ENCODE measurements at places on chromosomes 16 and 17.
A peak's percentile ranks its signal among the peaks of the same experiment; 100 is the strongest.

GRCh38 chr16:53220585-53220984 is 165.8 kb downstream of the CHD9 start:
- peak overlapping the region; percentile 72 for H3K27ac ChIP-seq
- no peak for DNase-seq
- H3K27me3 ChIP-seq, result no peaks in the 10 kb centered on the region
- H3K36me3 ChIP-seq, result peaks cover 18% of the 10 kb centered on the region

DNA sequence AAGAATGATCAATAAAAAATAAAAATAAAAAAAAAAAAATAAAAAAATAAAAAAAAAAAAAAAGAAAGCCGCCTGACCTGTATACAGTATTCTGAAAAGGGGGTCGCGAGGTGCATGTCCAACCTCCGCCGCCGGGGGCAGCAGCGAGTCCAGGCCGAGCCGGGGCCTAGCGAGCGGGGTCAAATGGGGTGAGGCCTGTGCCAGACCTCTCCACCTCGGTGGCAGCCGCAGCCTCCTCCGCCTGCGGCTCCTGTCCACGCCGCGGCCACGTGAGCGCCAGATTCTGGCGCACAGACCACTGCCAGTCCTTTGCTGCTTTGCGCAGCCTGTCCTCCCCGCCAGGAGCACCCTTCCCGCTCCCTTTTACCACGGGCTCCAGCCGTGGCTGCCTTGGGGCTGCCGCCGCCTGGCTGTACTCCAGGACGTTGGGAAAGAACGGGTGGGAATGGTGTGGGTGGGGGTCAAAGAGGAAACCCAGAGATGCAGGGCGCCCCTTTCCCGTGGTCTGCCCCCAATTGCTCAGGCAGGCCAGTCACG is 2.4 kb upstream of the BCKDK start:
- H3K4me1 ChIP-seq, result peaks cover 30% of the 10 kb centered on the region
- H3K4me3 ChIP-seq, result no peak overlapping the region
- peaks cover 15% of the 10 kb centered on the region for H3K36me3 ChIP-seq
- H3K27ac ChIP-seq, result peak overlapping the region; percentile 83
- peak; percentile 89 for DNase-seq

DNA sequence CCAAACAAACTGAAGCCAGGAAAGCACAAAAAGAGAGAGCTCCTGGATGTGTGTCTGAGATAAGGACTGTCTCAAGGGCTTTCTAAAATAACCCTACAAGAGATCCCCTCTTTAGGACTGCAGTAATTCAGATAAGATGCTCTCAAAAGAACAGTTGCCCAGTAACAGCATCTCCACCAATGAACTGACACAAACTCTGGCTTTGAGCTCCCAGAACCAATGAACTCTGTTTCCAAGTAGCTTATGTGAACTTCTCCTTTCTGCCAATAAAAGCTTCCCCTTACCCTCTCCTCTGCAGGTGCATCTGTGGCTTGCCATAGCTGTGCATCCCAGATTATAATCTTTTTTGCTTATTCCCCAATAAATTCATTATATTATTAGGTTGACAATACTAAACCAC is 421.5 kb downstream of the SLC39A11 start:
- no peak overlapping the region for H3K4me3 ChIP-seq
- no peak overlapping the region for H3K27ac ChIP-seq
- DNase-seq, result no peak

DNA sequence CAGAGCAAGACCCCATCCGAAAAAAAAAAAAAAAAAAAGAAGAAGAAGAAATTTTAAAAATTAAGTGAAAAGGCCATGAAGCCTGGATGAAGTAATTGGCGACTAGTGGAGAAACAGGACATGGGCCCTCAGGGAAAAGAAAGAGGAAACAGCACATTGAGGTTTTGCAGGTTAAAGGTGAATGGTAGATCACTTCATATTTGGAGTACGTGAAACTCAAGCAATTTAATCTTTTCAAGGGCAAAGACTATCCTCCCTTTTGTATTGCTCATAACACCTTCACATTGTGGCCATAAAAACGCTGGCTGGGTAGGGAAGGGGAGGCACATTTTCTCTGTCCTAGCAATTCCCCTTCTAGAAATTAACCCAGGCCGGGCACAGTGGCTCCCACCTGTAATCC is 53.1 kb downstream of the LITAF start:
- H3K36me3 ChIP-seq, result no peaks in the 10 kb centered on the region
- peaks cover 4% of the 10 kb centered on the region for H3K4me1 ChIP-seq
- no peak for DNase-seq
- H3K27ac ChIP-seq, result no peak overlapping the region
- H3K4me3 ChIP-seq, result no peak overlapping the region

GRCh38 chr16:51025588-51026290 is 125.3 kb downstream of the SALL1 start:
- DNase-seq, result no peak
- H3K4me3 ChIP-seq, result no peak overlapping the region
- no peaks in the 10 kb centered on the region for H3K36me3 ChIP-seq
- no peak overlapping the region for H3K27ac ChIP-seq
- H3K4me1 ChIP-seq, result no peaks in the 10 kb centered on the region
- peaks cover 5% of the 10 kb centered on the region for H3K27me3 ChIP-seq

GRCh38 chr17:59778996-59779395 is 71.5 kb downstream of the VMP1 start:
- H3K27ac ChIP-seq, result peak overlapping the region; percentile 39
- H3K4me1 ChIP-seq, result peaks cover 10% of the 10 kb centered on the region
- H3K36me3 ChIP-seq, result peaks cover 37% of the 10 kb centered on the region

- no peak overlapping the region for H3K4me3 ChIP-seq
- H3K36me3 ChIP-seq, result peaks cover 34% of the 10 kb centered on the region
- H3K27ac ChIP-seq, result no peak overlapping the region
Measured at GRCh38 chr17:83035722-83036121, 43.7 kb upstream of the METRNL start.

DNA sequence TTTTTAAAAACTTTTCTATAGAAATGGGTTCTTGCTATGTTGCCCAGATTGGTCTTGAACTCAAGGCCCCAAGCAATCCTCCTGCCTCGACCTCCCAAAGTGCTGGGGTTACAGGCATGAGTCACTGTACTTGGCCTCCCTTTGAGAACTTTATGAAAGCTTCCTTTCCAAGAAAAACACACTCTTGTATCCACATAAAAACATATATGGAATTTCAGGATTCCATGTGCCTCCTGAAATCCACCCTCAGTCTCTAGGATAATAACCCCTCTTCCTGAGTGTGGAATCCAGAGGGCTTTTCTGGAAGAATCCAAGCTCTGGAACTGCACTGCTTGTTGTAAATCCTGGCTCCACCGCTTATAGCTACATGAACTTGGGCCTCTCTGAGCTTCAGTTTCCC is 53.2 kb upstream of the MRTFB start:
- H3K4me3 ChIP-seq, result no peak overlapping the region
- no peak overlapping the region for H3K27ac ChIP-seq
- H3K36me3 ChIP-seq, result no peaks in the 10 kb centered on the region
- H3K4me1 ChIP-seq, result peaks cover 23% of the 10 kb centered on the region
- no peak for DNase-seq

DNA sequence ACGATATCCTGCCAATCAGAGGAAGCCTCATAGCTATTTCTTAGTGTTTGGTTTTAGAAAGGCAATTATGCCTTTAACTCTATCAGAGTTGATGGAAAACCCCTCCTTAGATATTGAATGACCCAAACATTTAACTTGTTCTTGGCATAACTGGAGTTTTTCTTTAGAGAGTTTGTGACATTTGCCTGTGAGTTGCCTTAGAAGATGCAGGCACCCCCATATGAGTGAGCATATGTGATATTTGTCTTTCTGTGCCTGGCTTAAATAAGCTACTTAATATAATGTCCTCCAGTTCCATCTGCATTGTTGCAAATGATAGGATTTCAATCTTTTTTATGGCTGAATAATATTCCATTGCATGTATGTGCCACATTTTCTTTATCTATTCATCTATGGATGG is 19.6 kb upstream of the B4GALNT2 start:
- H3K4me1 ChIP-seq, result peaks cover 5% of the 10 kb centered on the region
- no peak overlapping the region for H3K4me3 ChIP-seq
- no peaks in the 10 kb centered on the region for H3K36me3 ChIP-seq
- no peak overlapping the region for H3K27ac ChIP-seq
- peaks cover 4% of the 10 kb centered on the region for H3K27me3 ChIP-seq

DNA sequence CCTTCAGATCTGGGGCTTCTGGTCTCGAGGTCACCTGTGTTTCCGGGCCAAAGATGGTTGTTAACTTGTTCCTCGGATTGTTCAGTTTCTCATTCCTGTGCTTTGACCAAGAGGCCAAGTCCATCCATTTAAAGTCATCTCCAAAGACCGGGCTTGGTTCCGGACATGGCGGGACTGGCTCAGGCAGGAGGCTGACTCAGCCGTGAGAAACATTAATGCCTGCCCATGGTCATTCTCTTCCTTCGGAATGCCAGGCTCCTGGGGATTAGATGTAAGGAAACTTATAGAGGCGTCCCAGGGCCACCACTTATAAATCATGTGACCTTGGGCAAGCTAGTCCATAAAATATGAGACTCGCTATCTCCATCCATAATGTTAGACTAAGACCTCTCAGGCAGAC is 13.6 kb upstream of the NKD1 start:
- no peak overlapping the region for H3K4me3 ChIP-seq
- no peak overlapping the region for H3K27ac ChIP-seq
- no peak for DNase-seq
- no peaks in the 10 kb centered on the region for H3K27me3 ChIP-seq
- H3K4me1 ChIP-seq, result no peaks in the 10 kb centered on the region

- DNase-seq, result no peak
- no peak overlapping the region for H3K4me3 ChIP-seq
- peaks cover 58% of the 10 kb centered on the region for H3K4me1 ChIP-seq
Measured at GRCh38 chr16:84611041-84611440, 6.8 kb downstream of the COTL1 start.

DNA sequence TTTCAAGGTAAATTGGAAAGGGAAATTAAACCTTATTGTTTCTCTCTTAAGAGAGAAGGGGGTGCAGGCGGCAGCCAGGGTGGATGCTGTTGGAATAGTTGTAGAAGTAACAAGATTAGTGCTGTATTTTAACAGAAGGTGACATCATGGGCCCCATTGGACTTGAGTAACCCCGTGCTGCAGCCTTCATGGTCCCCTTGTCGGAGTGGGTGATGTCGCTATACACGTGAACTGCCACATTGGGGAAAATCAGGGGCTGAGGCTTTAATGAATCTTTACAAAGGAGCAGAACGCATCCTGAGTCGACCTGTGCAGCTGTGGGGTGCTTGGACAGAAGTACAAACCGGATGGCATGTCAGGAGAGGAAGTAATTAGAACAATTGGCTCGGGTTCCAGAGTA is 3.2 kb downstream of the SNX11 start:
- DNase-seq, result no peak
- no peak overlapping the region for H3K27ac ChIP-seq
- H3K4me3 ChIP-seq, result no peak overlapping the region

- H3K4me1 ChIP-seq, result peaks cover 51% of the 10 kb centered on the region
- DNase-seq, result no peak
- peak overlapping the region; percentile 73 for H3K4me3 ChIP-seq
- no peaks in the 10 kb centered on the region for H3K27me3 ChIP-seq
- H3K27ac ChIP-seq, result peak overlapping the region; percentile 98
Measured at GRCh38 chr16:30445149-30445407, 596 bp downstream of the SEPHS2 start.

DNA sequence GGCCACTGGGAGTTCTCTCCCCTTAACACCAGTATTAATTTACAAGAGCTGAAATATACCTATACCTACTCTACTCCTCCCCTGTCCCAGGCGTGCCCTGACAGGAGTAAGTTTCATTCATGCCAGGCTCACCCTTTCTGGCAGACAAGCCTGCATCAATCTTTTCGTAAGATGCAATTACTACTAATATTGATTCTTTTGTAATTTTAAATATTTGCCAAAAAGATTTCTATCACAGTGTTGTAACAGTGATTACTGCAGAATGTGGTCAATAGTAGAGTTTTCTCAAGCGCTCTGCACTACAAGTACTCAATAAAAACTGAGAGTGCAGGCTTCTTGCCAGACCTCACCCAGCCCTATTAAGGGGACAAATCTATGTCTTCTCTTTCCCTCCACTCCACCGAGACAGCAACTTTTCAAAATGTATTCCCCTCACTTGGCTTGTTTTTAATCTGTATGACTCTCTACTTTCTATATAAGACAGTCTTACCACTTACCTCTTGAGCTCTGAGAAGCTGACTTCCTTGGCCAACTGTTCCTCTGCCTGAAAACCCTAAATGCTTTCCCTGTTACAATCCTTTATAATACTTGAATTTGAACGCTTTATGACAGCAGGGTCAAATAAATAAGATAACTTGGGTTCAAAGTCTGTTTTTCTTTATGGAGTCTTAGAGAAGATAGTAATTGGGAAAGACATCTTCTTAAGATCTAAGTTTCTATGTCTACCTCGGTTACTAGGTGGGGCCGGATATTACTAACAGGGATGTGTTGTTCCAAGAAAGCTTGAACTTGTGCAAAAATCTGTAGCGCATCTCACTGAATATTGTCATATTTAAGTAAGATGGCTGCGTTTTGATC is at the start of gene TMIGD1:
TMIGD1 (minus strand) TSS at position 555 of the 858 bp plus-strand sequence. CDS start 1,924 bp downstream, outside the sequence.
- H3K4me1 ChIP-seq, result no peaks in the 10 kb centered on the region
- no peaks in the 10 kb centered on the region for H3K36me3 ChIP-seq
- no peak within 1 kb of the TSS for H3K4me3 ChIP-seq
- H3K27ac ChIP-seq, result no peak within 1 kb of the TSS

- no peaks in the 10 kb centered on the region for H3K36me3 ChIP-seq
- no peak overlapping the region for H3K4me3 ChIP-seq
- no peak overlapping the region for H3K27ac ChIP-seq
- DNase-seq, result peak; percentile 18
- H3K4me1 ChIP-seq, result no peaks in the 10 kb centered on the region
Measured at GRCh38 chr17:40727447-40728231, 24.1 kb upstream of the KRT24 start.

- H3K27ac ChIP-seq, result peak overlapping the region; percentile 97
- H3K4me3 ChIP-seq, result peak overlapping the region; percentile 78
- H3K4me1 ChIP-seq, result peaks cover 36% of the 10 kb centered on the region
Measured at GRCh38 chr16:85554889-85555718, 58.0 kb upstream of the GSE1 start.

- H3K36me3 ChIP-seq, result peaks cover 19% of the 10 kb centered on the region
- peaks cover 88% of the 10 kb centered on the region for H3K4me1 ChIP-seq
- no peaks in the 10 kb centered on the region for H3K27me3 ChIP-seq
- H3K27ac ChIP-seq, result peak overlapping the region; percentile 89
- H3K4me3 ChIP-seq, result no peak overlapping the region
Measured at GRCh38 chr16:11672206-11673090, 4.2 kb downstream of the SNN start.

DNA sequence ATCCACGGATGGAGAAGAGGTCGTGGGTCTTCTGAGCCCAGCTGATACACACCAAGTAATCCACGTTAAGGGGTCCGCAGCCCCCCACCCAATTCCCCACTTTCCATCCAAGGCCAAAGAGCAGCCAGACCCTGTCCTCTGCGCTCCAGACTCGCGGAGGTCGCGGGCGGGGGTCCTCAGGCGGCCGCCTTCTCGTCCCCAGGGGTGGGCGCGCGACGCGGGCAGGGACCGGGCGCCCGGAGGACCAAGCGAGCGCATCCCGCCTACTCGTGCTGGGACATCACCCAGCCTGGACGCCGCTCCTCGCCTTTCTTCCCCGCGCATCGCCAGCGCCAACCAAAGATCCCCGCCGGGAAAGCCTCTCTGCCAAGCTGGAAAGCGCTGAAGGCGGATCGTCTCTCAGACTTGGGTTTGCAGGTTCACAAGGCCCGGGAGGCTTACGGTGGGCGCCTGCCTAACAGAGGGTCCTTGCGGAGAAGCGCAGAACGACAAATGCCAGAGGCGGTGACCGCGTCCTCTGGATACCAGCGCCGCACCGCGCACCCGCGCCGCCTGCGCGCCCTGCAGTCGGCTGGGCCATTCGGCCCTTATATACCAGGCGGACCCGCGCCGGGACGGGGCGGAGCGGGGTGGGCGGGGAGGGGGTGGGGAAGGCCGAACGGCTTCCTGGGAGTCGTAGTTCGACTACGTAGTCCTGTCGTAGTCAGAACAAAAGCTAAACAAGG is 471.6 kb downstream of the SOX9 start:
- peaks cover 23% of the 10 kb centered on the region for H3K4me1 ChIP-seq
- DNase-seq, result peak; percentile 95
- H3K27me3 ChIP-seq, result peaks cover 23% of the 10 kb centered on the region
- H3K27ac ChIP-seq, result peak overlapping the region; percentile 81

Data from stomach (tissue), 19 donors.